SK-MEL-5 (cell line): ENCODE measurements at places on chromosomes 12 and 14. TPM values are rescaled to one million over a fixed set of nuclear protein-coding genes. Genes with fewer than 3 reads are reported as not detected.
A peak's percentile ranks its signal among the peaks of the same experiment; 100 is the strongest.

TPPP2 gene
- not detected in 2 replicates for total RNA-seq

KRT8 gene
- 0.96 TPM in 1 of 2 replicates, not detected in the other for total RNA-seq

- DNase-seq: no peak
Measured at GRCh38 chr12:128639089-128639488, 184.7 kb downstream of the SLC15A4 start.

- DNase-seq: no peak
Measured at GRCh38 chr12:981176-981828, 9.7 kb upstream of the ERC1 start.

DNA sequence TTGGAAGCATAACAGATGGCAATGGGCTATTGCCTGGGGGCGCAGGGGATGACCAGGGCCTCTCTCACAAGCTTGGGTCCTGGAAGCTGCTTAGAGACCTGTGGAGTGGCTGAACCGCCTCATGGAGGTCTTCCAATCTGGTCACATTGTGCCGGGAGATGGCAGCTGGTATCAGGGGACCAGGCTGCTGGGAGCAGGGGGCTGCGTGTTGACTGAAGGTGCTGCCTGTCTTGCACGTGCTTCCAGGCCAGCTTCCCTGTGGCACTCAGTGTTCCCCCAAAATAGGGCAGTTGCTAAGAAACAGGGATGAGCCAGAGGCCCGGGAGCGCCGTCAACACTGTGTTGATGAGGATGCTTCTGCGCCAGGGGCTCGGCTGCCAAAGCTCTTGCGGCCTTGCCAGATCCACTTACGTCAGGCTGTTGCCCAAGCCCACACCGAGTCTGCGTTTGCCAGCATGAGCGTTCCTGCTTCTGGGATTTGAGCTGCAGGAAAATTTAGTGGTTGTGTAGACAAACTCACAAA lies 39.8 kb downstream of the ELK3 start:
- DNase-seq: no peak

IL31 gene
- total RNA-seq: not detected in 2 replicates

DNA sequence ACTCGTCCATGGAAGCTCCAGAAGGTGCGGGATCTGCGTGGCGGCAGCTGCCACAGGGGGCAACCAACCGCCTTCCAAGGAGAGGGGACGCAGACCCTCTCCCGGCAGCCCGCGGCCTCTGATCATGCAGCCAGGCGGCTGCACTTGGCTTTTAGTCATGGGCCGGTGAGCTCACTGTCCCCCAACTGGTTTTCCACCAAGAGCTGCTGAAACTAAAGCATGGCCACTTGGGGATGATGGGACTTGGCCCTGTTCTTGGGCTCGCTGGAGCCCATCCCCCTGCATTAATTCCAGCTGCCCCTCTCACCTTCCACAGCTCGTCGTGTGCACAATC lies 39.1 kb downstream of the CCDC85C start:
- DNase-seq: no peak

DNA sequence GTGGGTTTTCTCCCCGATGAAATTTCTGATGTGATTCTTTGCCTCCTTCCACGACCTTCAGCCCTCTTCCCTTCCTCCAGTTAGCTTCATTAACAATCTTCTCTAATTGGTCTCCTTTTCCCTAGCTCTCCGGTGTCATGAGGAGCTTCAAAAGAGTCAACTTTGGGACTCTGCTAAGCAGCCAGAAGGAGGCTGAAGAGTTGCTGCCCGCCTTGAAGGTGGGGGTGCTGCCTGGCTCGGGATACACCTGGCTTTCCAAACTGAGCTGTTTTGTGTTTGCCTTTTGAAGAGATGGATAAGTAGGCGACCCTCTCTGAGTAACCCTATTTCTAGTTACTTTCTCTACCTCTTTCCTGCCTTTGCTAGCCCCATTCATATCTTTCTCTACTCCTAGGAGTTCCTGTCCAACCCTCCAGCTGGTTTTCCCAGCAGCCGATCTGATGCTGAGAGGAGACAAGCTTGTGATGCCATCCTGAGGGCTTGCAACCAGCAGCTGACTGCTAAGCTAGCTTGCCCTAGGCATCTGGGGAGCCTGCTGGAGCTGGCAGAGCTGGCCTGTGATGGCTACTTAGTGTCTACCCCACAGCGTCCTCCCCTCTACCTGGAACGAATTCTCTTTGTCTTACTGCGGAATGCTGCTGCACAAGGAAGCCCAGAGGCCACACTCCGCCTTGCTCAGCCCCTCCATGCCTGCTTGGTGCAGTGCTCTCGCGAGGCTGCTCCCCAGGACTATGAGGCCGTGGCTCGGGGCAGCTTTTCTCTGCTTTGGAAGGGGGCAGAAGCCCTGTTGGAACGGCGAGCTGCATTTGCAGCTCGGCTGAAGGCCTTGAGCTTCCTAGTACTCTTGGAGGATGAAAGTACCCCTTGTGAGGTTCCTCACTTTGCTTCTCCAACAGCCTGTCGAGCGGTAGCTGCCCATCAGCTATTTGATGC lies 797 bp downstream of the ESPL1 start:
- DNase-seq: no peak

DNA sequence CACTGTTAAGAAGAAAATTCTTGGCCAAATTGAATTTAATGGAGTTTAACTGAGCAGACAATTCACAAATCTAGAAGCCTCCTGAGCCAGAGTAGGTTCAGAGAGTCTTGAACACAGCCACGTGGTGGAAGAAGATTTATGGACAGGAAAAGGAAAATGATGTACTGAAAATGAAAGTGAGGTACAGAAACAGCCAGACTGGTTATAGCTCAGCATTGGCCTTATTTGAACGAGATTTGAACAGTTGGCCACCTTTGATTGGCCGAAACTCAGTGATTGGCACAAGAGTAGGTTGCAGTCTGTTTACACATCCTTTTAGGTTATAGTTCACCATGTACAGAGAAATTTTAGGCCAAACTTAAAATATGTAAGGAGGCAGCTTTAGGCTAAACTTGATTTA lies 9.9 kb downstream of the OAS2 start:
- no peak for DNase-seq

DNA sequence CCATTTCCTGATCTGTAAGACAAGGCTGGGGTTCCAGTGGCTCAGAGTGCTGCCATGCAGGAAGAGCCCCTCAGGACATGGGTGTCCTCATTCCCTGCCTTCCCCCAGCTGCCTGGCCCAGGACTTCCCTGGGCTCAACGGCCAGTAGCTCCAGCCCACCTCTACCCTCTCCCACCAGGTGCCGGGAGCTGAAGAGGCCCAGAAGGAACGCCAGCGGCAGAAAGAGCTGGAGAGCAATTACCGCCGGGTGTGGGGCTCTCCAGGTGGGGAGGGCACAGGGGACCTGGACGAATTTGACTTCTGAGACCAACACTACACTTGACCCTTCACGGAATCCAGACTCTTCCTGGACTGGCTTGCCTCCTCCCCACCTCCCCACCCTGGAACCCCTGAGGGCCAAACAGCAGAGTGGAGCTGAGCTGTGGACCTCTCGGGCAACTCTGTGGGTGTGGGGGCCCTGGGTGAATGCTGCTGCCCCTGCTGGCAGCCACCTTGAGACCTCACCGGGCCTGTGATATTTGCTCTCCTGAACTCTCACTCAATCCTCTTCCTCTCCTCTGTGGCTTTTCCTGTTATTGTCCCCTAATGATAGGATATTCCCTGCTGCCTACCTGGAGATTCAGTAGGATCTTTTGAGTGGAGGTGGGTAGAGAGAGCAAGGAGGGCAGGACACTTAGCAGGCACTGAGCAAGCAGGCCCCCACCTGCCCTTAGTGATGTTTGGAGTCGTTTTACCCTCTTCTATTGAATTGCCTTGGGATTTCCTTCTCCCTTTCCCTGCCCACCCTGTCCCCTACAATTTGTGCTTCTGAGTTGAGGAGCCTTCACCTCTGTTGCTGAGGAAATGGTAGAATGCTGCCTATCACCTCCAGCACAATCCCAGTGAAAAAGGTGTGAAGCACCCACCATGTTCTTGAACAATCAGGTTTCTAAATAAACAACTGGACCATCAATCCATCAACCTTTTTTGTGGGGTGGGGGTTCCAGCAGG lies 17.6 kb downstream of the AGAP2 start:
- no peak for DNase-seq

DNA sequence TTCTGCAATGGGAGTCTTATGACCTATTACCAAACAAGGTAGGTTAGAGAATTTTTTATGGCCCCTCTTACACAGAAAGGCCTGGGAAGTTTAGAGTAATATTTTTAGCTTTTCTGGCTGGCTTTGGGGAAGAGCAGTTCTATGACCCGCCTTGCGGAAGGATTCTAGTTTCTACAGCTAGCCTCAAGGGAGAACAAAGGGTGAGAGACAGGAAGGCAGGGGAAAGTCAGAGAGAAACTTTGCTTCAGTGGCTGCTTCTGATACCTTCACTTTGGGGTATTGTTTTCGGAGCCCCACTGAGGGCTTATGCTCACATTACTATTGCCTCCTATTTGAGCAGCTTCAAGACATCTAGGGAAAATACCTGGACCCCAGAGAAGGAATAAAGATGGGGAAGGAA lies 80.7 kb upstream of the NUDT4 start:
- no peak for DNase-seq

OR4N5 gene
- total RNA-seq: not detected in 2 replicates

DNA sequence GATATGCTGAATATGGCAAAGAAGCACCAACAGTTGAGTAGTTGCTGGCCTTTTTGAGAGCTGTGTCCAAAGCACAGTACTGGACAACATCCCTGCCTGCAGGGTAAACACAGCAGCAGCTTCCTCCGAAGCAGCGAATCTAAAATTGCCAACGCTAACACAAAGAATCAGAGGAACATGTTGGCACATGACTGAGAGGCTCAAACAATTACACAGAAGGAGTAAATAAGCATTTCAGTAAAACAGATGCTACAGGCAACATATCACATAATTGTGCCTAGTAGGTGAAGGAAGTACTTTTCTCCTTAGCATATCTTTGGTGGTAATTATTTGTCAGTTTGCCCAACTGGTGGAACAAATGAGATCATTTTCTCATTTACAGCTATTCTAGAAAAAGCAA lies 52.1 kb downstream of the KICS2 start:
- DNase-seq: peak; percentile 13

- no peak for DNase-seq
Measured at GRCh38 chr12:132379576-132379975, 50.2 kb upstream of the GALNT9 start.

GRCh38 chr12:96375841-96376604 lies 24.2 kb downstream of the CDK17 start:
- no peak for DNase-seq

BDKRB2 gene
- not detected in 2 replicates for total RNA-seq

DNA sequence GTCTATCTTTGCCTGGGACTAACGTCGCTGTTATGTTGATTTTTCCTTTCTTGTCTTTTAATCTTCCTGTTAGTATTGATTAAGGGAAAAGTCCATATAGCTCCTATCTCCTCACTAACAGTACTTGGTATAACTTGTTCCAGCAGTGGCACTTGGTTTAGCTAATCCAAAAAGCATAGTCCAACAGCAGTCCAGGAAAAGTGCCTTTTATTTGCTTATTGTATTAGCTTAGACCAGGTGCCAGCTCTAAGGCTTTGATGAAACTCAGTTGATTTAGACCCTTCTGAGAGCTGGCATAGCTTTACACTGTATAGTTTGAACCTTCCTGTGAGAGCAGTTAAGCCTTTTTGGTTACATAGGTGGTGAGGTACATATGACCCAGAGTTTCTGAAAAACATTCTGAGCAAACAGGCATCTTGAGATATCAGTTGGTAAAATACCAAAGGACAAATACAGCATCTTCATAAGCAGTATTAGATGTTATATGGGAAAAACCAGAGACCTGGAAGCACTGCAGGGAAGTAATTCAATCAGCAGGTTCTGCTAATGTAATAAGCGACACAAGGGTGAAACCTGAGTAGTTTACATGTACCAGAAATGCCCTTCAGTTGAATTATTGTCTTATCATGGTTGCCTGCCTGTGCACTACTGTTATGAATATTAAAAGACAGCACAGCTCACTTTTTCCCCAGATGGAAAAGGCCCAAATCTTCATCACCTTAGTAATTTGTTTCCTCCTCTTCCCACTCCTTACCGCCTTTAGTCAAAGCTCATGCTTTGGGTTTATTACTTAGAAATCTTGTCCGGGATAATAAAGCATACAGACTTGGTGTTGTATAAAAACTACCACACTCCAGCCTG lies 13.0 kb downstream of the PELI2 start:
- no peak for DNase-seq

KRT76 gene
- total RNA-seq: not detected in 2 replicates

DNA sequence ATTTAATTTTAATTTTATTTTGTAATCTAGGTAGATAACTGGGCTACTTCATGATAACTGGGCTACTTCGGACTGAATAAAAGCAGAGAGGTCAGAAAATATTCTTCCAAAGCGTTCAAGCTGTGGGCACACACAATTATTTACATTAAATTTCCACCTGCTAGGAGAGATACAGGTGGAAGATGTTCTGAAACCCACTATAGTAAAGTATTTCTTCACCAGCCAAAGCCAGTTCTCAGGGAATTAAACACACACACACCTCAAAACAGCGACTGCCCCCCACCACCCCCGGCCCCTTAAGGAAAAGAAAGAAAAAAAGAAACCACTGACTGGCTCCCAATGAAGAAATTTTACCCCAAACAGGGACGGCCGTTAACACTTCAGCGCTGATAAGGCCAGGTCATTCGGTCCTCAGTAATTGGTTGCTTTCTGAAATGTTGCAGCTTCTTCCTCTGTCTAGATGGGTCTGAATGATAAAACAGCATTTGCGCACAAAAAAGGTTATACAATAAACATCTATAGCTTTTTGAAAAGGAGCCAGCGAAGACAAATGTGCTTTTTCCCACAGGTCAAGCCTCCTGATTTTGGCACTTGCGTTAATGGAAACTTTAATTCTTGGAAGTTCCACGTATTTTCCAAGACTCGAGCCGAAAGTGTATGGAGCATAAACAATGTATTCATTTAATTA lies 771 bp upstream of the KCNJ8 start:
- DNase-seq: no peak

CLEC4A gene
- 0.27 and 0.40 TPM in 2 replicates for total RNA-seq

GRCh38 chr14:32620303-32620702 lies 291.2 kb downstream of the AKAP6 start:
- no peak for DNase-seq

- no peak for DNase-seq
Measured at GRCh38 chr12:77592836-77593235, 237.9 kb upstream of the NAV3 start.

DNA sequence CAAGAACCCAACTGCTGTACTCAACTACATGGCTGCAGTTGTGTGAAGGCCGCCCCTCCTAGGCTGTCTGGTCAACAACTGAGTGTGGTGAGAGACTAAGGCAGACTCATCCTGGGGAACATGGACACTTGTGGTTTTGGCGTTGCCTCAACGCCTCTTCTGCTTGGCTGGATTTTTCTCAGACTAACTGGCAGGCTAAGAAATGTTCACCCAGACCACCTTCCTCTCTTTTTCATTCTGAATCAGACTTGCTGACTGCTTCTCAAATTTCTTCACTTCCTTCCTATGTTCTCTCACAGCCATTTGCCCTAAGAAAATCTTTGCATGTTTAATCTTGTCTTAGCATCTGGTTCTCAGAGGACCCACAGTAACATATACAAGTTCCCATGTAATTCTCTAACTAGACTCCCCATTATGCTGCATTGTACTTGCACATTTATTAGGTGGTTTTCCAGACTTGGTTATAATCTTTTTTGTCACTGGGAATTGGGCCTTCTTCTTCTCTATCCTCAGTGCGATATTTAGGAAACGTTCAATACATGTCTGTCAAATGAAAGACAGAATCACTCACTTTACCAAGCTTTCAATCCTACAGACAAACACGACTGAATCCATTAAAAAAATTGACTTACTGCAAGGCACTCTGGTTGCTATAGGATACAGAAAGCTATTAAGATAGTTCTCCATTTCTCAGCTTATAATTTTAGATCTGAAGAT lies 327.6 kb downstream of the CCER1 start:
- no peak for DNase-seq

GRCh38 chr14:67413806-67414769 lies 2.1 kb upstream of the PLEK2 start:
- no peak for DNase-seq

SP1 gene
- total RNA-seq: 38.9 and 40.5 TPM in 2 replicates

GRCh38 chr12:105454688-105455087 lies 124.2 kb downstream of the C12orf75 start:
- no peak for DNase-seq
